ENCODE measurements at places on chromosomes 2 and 18.

GRCh38 chr2:226671141-226671676 is 128.4 kb downstream of the IRS1 start:
- no peak for DNase-seq

DNA sequence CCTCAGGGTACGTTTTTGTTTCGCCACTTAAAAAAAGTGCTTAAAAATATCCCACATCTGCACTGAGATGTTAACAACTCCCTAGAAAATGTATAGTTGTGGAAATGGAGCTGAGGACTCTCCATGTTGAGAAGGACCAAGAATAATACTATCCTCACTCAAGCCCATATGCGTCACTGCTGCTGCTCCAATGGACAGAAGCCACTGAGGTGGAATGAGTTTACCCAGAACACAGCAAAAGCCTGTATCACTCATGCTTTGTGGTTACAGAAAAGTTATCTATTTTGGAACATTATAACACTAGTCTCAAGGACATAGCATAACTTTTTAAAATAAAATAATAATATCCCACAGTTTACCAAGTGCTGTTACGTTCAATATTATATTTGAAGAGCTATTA is 31.9 kb downstream of the DSC3 start:
- DNase-seq, result no peak

GRCh38 chr2:239386001-239386670 is 14.7 kb downstream of the HDAC4 start:
- DNase-seq, result no peak

DNA sequence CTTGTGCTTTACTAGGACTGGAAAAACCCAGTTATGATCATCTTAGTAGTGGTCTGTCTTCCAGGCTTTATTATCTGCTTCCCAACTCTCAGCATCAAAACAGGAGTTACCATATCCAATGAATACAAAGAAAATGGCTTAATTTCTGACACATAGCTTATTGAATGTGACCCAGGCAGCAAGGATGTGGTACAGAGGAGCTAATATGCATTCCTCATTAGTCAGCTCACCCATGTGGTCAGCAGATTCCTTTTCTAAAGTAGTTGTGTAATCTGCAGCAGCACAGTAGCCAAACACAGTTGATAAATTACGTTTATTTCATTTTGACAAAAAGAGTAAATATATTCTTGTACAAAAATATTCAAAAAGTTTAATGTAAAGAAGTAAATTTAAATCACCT is 43.6 kb downstream of the TSPYL6 start:
- no peak for DNase-seq

DNA sequence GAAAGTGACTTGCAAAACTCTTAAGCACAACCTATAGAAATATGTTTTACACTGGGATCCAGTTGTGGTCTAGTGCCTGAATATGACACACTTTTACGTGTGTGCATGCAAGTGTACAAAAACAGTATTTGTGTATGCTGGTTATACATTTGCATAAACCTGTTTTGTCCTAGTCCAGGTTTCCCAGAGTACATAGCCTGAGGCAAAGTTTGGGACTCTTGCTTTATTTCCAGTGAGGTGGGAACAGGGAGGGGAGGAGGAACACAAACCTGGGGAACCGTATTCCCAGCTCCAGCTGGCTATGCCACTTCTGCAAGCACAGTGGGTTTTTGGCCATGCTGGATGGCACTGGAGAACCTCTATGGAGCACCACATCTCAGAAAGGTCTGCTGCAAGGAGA is 481.1 kb upstream of the HS6ST1 start:
- DNase-seq, result no peak

DNA sequence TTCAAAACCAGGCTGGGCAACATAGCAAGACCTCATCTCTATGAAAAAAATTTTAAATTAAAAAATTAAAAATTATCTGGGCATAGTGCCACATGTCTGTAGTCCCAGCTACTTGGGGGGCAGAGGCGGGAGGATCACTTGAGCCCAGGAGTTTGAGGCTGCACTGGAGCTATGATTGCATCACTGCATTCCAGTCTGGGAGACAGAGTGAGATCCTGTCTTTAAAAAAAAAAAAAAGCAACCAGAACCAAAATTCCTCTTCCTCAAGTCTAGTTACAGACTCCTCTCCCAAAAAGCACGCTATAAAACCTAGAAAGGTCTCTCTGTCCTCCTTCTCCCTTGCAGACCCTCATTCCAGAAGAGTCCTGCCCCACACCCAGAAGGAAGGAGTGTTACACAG is 23.9 kb downstream of the TNFAIP6 start:
- DNase-seq, result no peak

- no peak for DNase-seq
Measured at GRCh38 chr2:76610451-76610850, 899.7 kb upstream of the GCFC2 start.

DNA sequence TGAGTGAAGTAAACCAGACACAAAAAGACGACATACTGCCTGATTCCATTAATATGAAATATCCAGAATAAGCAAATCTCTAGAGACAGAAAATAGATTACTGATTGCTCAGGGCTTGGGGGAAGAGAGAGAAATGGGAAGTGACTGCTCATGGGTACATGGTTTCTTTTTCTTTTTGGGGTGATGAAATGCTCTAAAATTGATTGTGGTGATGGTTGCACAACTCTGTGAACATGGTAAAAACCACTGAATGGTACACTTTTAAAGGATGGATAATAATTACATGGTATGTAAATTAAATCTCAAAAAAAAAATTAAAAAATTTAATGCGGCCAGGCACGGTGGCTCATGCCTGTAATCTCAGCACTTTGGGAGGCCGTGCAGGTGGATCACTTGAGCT is 39.3 kb downstream of the RPL31 start:
- DNase-seq, result no peak

GRCh38 chr18:54191352-54191751 is 33.1 kb downstream of the MBD2 start:
- DNase-seq, result no peak

DNA sequence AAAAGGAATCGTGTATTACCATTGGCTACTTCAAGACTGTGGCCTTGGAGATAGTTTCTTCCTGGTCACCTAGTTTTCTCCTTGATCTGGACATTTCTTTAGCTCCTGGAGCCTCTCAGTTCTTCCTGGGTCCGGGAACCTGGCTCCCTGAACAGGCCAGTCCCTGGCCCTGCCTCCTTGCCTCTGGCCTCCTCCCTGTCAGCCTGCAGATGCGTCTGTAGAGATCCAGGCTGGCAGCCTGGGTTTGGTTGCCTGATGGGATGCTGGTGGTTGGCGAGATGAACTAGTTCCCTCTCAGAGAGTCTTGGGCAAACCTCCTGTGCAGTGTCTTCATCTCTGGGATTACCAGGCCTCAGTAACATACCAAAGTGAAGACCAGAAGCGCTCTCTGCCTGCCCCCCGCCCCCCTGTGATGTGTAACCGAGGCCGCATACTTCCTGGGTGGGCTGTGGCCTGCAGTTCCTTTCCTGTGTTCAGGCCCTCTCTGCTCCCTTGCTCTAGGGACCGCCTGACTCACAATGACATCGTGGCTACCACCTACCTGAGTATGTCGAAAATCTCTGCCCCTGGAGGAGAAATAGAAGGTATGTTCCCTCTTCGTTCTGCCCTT is 85.4 kb downstream of the DYSF start:
- DNase-seq, result no peak

DNA sequence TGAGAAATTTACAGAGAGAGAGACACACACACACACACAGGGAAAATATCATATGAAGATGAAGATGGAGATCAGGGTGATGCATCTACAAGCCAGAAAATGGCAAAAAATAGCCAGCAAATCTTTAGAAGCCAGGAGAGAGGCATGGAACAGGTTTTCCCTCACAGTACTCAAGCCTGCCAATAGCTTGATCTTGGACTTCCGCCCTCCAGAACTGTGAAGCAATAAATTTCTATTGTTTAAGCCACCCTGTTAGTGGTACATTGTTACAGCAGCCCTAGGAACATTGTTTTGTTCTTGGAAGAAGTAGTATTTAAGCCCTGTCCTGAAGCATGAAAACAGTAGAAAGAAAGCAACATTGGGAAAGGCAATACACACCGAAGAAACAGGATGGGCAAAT is 292.0 kb upstream of the LRP1B start:
- no peak for DNase-seq

- no peak for DNase-seq
Measured at GRCh38 chr18:9741793-9742523, 33.9 kb downstream of the RAB31 start.

DNA sequence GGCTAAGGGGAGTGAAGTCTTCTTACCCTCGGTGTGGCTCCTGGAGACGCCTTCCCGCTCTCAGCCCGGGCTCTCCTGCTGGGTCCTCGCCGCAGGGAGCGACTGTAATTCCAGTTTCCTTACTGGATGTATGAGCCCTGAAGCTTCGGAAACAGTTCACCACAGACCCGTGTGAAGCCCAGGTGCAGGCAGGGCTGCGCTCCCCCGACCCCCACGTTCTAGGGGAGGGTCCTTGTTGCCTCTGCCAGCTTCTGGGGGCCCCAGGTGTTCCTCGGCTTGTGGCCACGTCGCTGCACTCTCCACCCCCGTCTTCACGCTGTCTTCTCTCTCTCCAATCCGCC is 5.1 kb upstream of the ASB1 start:
- no peak for DNase-seq

- DNase-seq, result no peak
Measured at GRCh38 chr18:76351961-76352581, 143.0 kb downstream of the ZNF516 start.

DNA sequence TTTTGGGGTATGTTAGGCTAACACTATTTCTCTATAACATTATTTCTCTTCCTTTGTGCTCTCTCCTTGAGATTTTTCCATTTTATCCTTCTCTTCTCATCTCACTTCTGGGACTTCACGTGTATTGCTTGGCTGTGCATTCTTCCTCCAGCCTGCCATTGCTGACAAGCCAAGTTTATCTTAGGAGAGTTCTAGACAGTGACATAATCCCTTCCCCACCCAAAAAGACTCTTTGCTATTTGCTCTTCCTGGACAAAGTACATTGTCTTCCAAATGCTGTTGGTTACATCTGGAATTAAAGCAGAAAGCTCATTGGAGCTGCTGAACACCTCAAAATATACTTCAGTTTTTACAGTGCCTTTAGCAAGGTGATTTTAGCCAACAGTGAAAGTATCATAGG is 8.9 kb downstream of the TSPYL6 start:
- no peak for DNase-seq

All from activated naive CD4-positive, alpha-beta T cell treated with anti-CD3 and anti-CD28 coated beads, Interleukin-2, amount 10 ng/mL, durations not matched to agents 7 days and 5 days (primary cell).